NCI-H187 (cell line): ENCODE measurements at places on chromosomes 7 and 10.

- DNase-seq = no peak
Observed at GRCh38 chr7:21412410-21412851, 15.5 kb upstream of the SP4 start.

- DNase-seq = peak; percentile 45
Observed at GRCh38 chr7:69837387-69838068, 239.3 kb downstream of the AUTS2 start.

- no peak for DNase-seq
Observed at GRCh38 chr10:29590915-29591650, 43.7 kb downstream of the SVIL start.

DNA sequence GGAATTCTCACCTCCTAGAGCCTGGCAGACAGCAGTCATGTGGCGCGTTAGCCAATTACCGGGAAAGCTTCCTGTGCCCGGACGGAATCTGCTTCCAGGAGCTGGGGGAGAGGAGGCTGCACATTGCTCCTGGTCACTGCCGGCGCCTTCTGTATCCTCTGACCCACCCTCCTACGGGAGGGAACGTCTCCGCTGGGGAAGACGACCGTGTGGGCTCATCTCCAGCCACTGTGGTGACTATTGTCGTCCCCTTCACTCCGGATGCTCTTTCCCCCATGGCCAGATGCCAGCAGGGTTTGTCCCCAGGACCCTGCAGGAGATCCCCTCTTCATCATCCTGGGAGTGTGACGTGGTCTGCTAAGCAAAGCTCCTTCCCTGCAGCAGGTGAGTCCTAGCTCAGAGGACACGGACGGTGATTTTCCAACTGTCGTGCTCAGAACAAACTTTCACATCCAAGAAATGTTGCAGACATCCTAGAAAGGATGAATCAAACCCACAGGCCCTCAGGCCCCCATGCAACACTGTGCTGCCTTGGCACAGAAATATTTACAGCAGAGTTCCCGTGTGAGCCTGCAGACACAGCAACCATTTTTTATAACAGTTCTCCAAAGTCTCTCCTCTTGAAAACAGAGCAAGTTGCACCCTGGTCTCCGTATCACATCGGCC lies 29.6 kb upstream of the FAM20C start:
- DNase-seq = no peak

DNA sequence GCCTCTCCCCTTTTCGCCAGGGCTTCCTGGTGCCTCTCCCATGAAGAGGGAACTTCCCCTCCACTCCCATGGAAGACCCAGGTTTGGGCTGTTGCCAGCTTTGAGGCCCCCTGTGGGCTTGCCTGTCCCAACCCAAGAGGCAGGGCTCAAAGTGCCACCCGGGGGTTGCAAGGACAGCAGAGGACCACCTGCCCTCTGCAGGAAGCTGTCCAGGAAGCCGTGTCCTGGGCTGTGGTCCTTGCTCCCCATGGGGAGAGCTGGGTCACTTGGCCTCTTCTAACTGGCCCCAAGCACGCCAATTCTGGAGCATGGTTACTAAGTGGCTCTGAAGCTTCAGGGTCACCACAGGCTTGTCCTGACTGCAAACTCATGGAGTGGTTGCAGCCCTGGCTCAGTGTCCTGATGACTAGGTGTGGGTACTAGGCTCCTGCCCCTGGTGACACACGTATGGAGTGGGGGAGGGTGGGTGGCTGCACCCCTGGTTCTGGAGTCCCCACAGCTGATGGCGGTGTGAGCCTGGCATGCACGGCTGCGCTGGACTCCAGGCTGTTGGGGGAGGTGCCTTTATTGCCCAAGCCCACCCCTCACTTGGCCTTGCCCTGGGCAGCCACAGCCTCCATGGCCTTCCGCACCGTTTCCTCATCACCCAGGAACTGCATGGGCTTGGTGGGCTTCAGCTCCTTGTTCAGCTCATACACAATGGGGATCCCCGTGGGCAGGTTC lies 3.0 kb downstream of the PGAM2 start:
- no peak for DNase-seq

DNA sequence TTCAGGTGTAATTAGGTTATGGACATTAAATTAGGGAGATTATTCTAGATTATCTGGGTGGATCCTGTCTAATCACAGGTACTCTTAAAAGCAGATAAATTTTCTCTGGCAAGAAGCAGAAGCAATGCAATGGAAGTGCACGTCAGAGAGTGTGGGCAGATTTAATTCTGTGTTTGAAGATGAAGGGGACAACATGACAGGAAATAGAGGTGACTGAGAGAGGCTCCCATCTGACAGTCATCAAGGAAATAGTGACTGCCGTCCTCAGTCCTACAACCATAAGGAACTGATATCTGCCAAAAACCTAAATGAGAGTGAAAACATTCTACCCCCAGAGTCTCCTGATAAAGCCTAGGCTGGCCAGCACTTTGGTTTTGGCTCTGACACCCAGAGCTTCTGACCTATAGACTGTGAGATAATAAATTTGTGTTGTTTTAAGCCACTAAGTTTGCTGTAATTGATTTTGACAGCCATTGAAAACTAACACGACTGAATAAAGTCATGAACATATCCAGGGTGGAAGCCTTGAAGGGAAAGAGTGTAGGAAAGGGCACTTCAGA lies 30.5 kb upstream of the DDX50 start:
- no peak for DNase-seq

GRCh38 chr7:129854401-129854800 lies 98.4 kb downstream of the UBE2H start:
- no peak for DNase-seq

DNA sequence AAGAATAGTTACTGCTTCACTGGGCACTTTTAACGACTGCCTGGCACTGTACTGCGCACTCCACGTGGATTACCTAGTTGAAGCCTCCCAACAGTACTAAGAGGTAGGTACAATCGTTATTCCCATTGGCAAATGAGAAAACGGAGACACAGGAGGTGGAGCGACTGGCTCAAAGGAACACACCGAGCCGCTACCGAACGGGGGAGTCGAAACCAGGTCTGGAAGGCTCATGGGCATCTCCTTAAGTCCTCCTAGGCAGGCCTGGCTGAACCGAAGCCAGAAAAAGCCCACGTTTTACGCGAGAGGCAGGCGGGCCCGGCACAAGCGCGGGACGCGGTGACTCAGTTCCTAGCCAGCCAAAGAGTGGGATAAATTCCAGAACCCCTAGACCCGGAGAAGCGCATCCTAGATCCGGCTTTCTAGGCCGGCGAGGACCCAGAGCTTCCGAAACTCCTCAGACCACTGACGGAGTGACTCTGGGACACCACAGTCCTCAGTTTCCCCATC lies 472 bp downstream of the PDAP1 start:
- DNase-seq = no peak

- DNase-seq = no peak
Observed at GRCh38 chr7:77985974-77986339, 187.4 kb downstream of the PHTF2 start.

DNA sequence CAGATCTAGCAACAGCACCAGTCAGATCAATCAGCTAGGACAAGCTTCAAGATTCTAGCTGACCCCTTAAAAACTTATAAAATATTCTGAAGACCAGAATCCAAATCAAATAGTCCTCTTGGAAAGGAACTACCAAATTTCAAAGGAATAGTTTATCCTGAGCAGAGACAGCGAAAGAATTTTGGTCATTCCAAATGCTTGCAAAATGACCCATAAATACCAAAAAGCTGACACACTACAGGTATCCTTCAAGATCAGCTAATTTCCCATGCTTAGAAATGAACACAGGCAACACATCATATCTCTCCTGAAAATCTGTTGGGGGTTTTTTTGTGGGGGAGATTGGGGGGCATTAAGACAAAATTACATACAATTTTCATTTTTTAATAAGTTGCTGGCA lies 78.8 kb downstream of the PDSS1 start:
- DNase-seq = no peak
